Neural cell (in vitro differentiated cells): ENCODE measurements at places on chromosomes 4 and X. TPM values are rescaled to one million over a fixed set of nuclear protein-coding genes. Genes with fewer than 3 reads are reported as not detected.

CSN1S1 gene
- polyA plus RNA-seq, result not detected in 2 replicates

XAGE1A gene
- not detected in 2 replicates for polyA plus RNA-seq

DSPP gene
- not detected in 2 replicates for polyA plus RNA-seq

MAGEA9B gene
- polyA plus RNA-seq, result not detected in 2 replicates

GSX2 gene
- 0.48 and 0.87 TPM in 2 replicates for polyA plus RNA-seq

MAGEB1 gene
- polyA plus RNA-seq, result not detected in 2 replicates
